ENCODE measurements at places on chromosomes 12 and 14.

DNA sequence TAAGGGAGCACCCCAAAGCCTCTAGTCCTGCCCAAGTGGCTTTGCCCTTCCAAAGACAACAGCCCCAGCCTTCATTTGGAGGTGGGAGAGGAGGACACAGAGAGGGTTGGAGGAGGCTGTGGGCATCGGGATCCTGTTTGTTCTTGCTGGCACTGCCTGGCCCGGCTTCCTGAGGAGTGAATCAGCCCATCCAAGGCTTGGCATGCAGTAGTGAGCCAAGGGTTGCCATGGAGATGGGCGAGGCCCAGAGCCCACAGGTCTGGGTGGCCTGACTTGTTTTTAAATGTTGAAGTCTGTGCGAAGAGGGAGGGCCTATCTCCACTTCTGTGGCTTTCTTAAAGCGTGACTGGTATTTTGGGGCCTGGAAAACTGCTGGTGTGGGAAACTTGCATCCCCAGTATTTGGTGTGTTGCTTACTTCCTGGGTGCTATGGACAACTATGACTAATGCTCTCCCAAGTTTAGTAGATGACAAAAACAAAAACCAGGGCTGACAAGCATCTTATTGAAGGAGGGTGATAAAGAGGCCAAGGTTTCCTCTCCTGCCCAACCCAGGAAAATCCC lies 15.8 kb downstream of the CD9 start:
- no peak for DNase-seq

DNA sequence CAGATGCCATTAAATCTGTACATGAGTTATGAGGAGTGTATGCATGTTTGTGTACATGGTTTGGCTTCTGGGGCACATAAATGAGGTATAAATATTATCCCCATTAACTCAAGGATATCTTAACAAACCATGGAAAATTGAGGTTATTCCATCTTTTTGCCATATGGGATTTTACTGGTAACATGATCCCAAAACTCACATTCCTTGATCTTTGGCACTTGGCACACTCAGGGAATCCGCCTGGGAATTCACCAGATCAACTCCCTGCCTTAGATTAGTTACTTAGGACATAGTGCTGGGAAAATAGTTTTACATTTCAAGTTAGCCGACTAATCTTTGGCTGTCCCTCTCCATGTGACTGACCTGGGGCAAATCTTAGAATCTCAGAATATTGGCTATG lies 16.9 kb downstream of the CDKN1B start:
- DNase-seq, result no peak

DNA sequence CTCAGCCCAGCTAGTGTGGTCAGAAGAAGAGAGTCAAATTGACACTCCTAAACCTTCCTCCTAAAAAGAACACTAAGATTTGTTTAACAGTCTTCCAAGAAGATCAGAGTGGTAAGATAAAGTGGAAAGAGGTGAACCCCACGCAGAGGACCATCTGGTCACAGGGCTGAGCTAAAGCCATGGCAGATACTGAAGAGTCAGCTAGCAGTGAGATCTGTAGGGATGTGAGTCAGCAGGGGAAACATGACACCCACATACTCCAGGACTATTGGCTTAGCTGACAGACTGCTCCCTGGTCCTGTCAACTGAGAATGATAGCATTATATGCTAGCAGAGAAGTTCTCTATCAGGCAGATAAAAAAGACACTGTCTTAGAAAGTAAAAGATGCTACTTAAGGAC lies 269.4 kb upstream of the ALG10 start:
- no peak for DNase-seq

- DNase-seq, result no peak
These were observed 16.4 kb downstream of the ACTN1 start for GRCh38 chr14:68962681-68963080.

GRCh38 chr14:71964716-71965115 lies 32.5 kb downstream of the RGS6 start:
- DNase-seq, result no peak

Data from activated CD8-positive, alpha-beta memory T cell treated with anti-CD3 and anti-CD28 coated beads for 4 hours (primary cell).